ENCODE measurements at places on chromosomes 12 and 14.
A peak's percentile ranks its signal among the peaks of the same experiment; 100 is the strongest.

- DNase-seq, result no peak
Observed at GRCh38 chr12:109553483-109553882, 19.8 kb downstream of the MMAB start.

DNA sequence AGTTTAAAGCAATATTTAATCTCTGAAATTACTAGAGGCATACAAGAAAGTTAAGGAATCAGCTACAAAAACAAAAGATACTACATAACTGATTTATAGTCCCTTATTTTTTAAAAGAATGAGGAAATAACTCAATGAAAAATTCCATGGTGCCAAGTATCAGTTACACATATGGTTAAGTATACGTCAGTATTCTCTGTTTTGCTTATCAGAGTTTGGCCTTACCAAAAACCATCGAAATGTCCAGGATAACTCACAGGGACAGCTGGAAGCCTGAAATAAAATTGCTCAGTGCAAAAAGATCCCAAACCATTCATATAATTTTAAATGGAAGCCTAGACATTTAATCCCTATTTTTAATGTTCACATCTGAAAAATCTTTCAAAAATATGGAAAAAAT is 3.6 kb downstream of the CFL2 start:
- no peak for DNase-seq

DNA sequence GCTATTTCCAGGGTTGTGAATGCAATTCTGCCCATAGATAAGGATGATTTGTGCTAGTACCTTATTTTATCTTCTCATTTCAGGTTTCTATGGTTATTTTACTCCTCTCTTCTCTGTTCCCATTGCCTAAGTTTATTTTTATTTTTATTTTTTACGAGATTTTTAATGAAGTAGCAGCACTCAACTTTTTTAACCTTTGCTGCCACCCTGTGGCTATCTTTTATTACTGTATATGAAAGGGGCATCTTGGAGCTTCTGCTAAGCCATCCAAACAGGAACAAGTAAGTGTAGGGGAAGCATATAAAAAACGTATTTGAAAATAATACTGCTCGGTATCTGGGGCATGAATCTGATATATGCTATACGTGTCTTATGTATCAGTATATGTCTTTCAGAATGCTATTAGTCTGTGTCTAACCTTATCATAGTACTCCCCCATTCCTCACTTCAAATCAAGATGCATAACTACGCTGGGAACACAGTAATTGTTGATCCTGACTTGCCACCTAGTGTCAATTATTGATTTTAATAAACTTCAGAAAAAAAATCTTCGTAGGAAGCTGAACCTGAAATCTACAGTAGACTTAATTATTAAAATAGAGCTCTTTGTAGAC is 60.3 kb downstream of the KLRG1 start:
- DNase-seq, result peak; percentile 33

DNA sequence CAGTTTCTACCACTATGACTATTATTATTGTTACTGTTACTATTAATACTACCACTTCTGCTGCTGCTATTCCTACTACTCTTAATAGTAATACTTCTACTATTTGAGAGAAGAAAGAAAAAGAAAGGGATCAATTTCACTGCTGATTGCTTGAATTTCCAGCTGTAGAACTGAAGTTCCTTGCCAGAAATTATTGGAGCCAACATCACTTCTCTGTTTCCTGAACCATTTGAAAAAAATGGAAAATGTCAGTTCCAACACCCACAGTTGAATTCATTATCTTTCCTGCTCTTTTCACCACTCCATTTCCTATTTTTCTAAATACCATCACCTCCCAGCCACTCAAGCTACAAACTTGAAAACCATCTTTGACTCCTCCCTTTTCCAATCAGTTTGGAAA is 54.1 kb upstream of the PIK3C2G start:
- DNase-seq, result no peak
